ENCODE measurements at places on chromosomes 1 and 21.
A peak's percentile ranks its signal among the peaks of the same experiment; 100 is the strongest.

- DNase-seq = peak; percentile 60
These were observed 63.9 kb upstream of the EFHD2 start for GRCh38 chr1:15345705-15346345.

DNA sequence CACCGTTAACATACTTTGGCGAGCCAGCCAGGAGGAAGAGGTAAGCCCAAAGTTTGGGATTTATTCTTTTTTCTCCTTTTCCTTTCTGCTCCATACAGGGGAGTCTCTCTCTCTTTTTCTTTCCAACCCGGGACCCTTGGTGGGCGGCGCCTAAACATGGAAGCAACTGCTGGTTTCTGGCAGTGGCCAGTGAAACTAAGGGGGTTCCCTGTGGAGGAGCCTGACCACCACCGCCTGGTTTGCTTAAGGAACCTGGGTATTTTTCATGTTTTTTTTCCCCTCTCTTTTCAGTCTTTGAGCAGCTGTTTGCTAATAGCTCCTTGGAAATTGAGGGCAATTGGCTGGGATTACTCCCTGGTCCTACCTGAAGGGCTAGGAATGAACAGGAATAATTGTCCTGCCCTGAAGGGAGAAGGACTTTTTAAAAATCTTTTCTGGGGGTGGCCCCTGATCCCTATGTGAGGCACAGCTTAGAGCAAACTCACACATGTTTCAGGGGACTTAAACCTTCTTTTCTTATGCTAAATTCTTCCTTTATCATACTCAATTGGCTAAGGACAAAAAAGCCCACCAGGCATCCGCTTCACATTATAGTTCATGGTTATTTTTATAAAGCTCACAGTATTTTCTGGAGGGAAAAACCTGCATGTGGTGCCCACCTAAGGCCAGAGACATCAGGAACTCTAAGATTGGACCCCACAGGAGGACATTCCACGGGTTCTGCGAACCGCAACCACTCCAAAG, 61.3 kb upstream of the PLD5 start:
- DNase-seq = no peak

- DNase-seq = no peak
These were observed 122.3 kb downstream of the TLR5 start for GRCh38 chr1:223020770-223021169.

DNA sequence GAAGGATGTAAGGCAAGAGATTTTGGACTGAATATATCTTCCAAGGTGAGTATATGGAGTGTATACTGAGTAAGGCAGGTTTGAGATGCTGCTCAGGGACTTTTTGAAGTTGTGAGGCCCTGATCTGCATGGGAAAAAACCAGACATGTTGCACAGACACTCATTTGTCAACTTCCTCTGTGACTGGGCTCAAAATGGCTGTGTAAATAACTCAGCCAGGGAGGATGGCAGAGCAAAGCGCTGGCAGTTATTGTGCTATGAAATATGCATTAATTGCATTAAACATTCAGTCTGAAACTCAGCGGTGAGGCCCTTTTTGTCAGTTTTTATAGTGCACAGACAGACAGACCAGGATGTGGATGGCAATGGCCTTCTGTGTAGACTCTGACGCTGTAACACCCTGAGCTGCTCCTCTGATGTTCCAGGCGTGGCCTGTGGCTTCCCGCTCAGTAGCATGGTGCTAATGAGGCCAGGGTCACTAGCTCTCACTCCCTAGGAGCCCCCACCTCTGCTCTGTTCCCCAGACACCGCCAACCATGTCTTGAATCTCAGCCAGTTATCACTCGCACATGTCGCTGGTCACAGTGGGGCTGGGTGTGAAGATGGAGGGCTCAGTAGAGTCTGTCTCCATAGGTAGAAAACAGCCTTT, 307.0 kb upstream of the PROX1 start:
- no peak for DNase-seq

DNA sequence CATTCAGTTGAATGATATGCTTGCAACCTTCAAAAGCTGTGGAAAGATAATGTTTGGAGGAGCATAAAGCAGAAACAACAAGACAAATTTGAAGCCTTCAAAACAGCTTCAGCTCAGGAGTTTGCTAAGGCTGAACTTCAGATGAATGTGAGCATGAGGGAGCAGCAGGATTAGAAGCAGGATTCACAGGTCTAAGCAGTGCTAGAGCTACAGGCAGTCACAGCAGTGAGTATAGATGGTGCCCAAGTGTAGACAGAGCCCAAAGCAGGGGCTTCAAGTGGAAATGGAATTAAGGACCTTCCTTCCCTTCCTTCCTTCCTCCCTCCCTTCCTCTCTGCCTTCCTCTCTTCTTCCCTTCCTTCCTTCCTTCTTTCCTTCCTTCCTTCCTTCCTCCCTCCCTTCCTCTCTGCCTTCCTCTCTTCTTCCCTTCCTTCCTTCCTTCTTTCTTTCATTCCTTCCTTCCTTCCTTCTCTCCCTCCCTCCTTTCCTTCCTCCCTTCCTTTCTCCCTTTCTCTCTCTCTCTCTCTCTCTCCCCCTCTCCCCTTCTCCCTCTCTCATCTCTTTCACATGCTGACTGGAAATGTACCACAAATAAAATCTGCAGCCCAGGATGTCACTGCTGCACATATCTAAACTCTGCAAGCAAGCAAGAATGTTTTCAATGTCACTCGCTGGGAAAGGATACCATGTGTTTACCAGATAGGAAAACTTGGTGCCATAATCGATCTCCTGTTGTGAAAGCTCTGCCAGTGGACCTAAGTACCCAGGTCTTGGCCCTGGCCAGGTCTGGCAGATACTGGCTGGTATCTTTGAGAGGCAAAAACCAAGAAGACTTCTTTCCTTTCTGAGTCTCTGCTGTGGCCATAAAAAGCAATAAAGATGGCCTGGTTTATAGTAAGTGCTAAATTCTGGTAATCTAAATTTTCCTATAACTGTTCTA, 13.1 kb upstream of the SLC30A10 start:
- DNase-seq = no peak

GRCh38 chr1:245332513-245332912, 177.7 kb downstream of the KIF26B start:
- peak; percentile 81 for DNase-seq

DNA sequence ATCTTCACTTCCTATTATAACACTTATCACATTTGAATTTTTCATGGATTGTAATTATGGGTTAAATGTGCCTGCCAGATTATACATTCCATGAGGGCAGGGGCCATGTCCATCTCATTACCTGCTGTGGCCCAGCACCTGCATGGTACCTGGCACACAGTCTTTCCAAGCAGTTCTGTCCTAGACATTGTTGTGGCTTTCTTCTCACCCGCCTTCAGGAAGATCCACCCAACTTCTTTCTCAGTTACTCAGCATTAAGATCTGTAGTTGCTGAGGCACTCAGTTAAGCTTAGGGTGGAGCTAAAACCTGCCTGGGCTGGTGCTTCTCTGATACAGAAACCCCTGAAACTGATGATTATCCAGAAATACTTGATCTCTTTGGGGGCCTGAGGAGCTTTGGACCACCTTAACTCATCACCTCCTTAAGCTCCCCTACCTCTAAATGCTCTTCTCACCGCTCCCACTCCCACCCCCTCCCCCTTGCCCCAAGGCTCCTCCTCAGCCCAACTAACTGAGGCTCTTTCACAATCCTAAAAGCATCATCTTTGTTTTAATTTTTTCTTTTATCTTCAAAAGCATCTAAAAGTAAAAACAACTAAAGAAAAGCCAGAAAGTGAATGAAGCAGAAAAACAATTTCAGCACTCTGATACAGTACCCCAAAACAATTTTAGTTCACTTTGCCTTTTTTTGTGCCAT, 190.6 kb downstream of the FGGY start:
- no peak for DNase-seq

DNA sequence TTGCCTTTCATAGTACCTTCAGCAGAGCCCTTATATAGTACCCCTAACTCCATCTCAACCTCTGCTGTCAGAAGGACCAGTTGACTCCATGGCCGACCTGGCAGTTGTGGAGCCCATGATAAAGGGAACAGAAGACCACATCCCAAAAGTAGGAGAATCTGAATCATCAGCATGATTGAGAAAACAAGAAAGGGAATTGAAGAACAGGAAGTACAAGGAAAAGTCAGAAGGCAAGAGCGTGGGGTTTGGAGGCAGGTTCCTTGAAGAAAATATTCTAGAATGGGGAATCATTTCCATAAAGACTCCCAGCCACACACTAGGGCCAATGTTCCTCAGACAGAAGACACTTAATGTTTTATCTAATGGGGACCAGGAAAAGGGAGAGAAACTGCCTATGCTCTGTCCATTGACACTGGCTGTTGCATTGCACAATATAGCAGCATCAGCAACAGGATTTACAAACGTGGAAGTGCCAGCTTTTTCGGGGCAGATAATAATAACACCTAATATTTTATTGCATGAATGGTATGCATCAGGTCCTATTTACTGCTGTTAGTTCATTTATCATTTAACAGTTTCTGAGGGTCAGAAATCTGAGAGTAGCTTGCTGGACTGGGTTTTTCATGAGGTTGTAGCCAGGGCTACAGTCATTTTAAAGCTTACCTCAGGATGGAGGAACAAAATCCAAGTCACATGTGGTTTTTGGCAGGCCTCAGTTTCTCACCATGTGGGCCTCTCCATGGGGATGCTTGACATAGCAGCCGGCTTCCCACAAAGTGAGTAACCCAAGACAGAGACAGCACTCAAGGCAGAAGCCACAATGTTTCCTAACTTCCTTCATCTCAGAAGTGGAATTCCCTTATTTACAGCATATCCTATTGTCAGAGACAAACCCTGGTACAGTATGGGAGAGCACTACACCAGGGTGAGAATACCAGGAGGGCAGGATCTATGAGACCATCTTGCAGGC, 483.4 kb downstream of the PLPP3 start:
- no peak for DNase-seq

GRCh38 chr1:169043823-169044222, 62.7 kb upstream of the ATP1B1 start:
- no peak for DNase-seq

GRCh38 chr1:6504887-6505286, 13.4 kb upstream of the PLEKHG5 start:
- DNase-seq = no peak

DNA sequence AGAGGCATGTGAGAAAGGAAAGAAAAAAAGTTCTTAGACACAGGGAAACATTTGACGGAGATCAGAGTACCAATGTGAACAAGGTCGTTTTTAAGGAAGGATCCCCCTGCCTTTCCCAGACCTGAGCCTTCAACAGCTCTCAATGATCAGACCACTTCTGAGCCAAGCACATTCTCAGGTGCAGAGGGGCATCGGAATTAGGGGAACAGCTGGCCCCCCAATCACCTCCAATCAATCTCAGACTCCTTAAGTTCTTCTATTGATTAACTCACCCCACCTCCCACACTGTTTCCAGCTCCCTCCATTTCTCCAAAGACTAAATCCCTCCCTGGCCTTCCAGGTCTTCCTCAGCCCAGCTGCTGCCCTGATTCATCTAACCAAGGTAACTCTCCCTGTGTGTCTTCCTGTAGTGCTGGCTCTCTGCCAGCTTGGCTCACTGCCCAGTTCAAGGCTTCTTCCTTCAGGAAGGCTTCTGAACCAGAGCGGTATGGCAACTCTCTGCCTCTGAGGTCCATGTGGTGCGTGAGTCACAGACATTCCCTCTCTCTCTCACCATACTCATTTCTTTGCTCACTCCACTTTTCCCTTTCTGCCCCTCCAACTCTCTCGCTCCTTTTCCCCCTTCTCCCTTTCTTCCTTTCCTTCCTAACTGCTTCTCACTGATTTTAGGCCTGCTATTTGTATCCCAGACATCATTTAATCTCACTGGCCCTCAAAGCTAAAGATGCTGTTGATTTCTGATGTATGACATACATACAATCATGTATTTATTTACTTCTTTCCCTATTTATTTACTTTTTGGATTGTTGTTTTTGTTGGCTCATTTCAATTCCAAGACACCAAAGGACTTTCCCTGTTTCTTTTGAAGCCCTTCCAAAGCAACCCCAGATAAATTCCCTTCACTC, 18.1 kb downstream of the CFAP45 start:
- no peak for DNase-seq

GRCh38 chr1:65471213-65471833, 50.9 kb downstream of the LEPR start:
- no peak for DNase-seq

DNA sequence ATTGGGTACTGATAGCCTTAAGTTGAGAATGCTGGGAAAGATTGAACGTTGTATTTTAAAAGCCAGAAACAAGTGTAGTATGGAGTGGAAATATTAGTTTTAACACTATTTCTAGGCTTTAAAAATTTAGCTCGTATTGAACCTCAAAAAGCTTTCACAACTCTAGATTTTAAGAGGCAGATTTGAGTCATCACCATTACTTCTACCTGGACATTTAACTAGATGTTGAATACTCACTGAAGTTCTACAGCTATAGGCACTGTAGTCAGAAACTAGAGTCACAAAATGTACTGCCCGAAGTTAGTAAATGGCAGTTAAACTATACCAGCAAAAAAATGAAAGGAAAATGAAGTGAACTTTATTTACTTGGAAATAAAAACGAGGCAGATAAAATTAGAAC, 96.5 kb downstream of the NEK7 start:
- no peak for DNase-seq

DNA sequence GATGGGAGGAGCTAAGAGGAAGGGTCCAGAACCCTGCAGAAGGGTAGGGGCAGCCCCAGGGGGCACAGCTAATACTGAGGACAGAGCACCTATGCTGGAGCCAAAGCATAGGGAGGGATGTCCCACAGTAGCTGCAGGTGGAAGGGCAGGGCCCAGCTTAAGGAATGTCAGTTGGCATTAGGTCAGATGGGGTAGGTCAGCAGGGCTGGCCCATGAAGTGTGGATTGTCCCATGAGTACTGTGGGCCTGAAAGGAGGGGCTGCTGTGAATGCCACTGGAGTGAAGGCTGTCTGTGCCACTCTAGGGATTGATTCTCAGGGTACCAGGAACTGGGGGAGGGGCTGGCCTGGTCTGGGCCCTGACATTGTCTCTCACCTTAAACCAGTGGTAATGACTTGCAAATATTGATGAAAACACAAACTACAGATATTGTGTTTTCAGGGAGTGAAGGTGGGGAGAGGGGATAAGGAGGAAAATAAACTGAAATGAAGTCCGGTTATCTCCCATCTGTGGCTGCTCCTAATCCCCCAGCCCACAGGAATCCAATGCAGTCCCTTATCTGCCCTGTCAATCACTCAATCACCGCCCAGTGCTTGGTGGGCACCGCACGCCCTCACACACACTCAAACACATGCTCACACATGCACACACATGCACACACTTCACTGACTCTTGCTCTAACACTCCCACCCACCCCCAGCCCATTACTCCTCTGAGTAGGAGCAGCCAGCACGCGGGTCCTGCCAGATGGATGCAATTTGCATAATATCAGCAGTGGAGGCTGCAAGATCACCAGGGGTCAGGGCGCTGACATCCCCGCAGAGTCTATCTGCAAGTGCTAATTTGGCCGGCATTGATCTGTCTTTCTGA, 27.8 kb downstream of the DMAP1 start:
- no peak for DNase-seq

- no peak for DNase-seq
These were observed 231.3 kb downstream of the FOXD2 start for GRCh38 chr1:47669081-47669585.

DNA sequence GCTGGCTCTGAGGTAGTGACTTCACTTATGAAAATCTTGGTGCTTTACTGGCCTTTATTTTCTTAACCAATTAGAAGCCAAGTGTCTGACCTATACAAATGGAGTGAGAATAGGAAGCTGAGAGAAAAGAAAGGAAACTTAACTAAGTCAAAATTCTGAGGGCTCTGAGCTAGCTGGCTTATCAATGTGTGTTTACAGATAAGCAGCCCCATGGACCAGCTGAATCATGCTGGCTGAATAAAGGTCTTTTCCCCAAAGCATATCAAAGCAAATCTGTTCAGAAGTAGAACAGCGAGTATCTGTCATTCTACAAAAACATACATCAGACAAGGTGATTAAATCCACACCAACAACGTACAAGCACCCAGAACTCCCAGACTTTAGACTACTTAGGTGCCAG, 117.2 kb downstream of the BRINP2 start:
- no peak for DNase-seq

GRCh38 chr1:29237129-29237821, 953 bp downstream of the PTPRU start:
- DNase-seq = peak; percentile 15

All from activated naive CD8-positive, alpha-beta T cell treated with anti-CD3 and anti-CD28 coated beads for 36 hours (primary cell).